Neural progenitor cell (in vitro differentiated cells): ENCODE measurements at places on chromosomes 16 and 17.
A peak's percentile ranks its signal among the peaks of the same experiment; 100 is the strongest.

DNA sequence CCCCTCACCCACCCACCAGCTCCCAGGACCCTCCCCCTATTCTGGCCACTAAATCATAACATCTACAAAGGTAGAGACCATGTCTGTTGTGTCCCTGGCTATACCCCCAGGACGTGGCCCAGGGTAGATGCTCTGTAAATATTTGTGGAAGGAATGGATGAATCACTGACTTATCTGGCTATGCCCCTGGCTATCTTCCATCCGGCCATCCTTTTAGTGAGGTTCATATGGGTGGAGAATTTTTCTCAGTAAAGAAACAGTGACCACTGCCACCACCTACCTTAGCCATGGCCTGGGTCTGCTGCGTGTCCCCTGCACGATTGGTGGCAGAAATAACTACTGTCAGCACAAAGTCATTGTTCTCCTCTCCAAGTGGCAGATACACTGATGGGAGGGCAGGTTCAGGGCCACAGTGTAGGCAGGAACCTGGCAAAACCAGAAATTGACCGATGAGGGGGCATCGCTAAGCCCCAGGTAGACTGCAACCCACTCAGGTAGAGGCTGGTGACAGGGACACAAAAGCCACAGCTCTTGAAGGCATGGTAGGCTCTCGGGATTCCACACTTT is 63.1 kb upstream of the BCO1 start:
- no peak for DNase-seq

- no peak for DNase-seq
These were observed 28.1 kb downstream of the GRIN2C start for GRCh38 chr17:74831444-74832146.

- DNase-seq: no peak
These were observed 11.8 kb downstream of the STXBP4 start for GRCh38 chr17:54980375-54980774.

DNA sequence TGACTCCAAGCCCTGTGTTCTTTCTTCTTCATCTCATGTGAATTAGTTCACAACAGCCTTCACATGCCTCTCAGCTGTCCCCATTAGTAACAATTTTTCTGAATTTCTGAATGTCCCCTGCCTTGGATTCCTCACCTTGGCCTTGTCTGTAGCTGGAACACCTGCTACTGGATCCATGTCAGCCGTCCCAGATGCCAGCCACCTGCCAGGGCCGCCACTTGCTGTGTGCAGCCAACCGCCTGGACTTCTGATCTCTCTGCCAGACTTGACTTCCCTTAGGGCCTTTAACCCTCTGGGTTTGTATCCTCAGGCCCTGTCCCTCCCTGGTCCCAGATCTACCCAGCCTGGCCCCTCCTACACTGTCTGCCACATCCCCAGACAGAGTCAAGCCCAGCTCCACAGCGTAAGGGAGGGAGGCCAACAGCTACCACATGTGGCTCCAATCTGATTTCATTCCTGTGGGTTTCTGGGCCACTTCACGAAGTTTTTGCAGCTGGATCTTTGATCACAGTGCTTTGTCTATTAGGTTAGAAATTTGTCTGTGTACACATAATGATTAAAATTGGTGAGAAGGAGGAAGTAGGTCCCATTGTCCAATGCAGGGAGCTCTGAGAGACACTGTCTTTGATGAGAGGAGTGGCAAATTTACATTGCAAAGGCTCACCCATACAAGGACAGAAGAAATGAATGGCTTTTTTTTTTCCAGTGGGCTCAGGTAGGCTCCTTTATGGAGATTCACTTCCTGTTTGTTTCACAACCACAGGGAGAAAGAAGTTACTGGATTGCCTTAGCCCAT is 15.3 kb downstream of the MPP2 start:
- no peak for DNase-seq

GRCh38 chr17:2025220-2025621 is at the start of gene RTN4RL1:
Gene RTN4RL1, minus strand, starts transcription at chr17:2025334. Its CDS starts 469 bp downstream, at chr17:2024865.
- DNase-seq: peak; percentile 81

DNA sequence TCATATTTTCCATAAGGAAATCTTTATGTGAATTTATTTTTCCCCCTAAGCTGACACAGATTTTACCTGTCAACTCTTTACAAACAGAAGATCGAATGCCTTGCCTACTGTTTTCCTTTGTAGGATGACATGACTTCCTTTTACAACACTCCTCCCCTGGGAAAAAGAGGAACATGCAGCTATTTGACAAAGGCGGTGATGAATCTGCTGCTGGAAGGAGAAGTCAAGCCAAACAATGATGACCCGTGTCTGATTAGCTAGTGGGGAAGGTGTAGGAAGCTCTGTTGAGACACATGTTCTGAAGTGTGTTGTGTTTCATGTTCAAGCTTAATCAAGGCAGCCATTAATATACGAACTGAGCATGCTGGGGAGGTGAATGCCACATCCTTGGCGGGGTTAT is 238.0 kb downstream of the PHKB start:
- no peak for DNase-seq
